ENCODE measurements at places on chromosomes 6 and 20. TPM values are rescaled to one million over a fixed set of nuclear protein-coding genes. Genes with fewer than 3 reads are reported as not detected.
A peak's percentile ranks its signal among the peaks of the same experiment; 100 is the strongest.

Gene RBBP9
- 9.1 TPM for polyA plus RNA-seq

Gene CYP24A1
- polyA plus RNA-seq, result not detected

DNA sequence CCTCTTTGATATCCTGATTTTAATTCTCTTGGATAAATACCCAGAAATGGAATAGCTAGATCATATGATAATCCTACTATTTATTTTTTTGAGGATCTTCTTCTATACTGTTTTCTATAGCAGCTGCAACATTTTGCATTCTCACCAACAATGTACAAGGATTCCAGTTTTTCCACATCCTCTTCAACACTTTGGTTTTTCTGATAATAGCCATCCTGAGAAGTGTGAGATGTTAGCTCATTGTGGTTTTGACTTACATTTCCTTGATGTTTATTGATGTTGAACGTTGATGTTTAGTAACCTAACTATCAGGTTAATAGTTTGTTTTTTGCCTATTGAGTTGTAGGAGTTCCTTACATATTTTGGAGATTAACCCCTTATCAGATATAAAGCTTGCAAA, 217.3 kb downstream of the LRFN2 start:
- H3K36me3 ChIP-seq, result no peaks in the 10 kb centered on the region
- H3K27me3 ChIP-seq, result no peaks in the 10 kb centered on the region
- H3K27ac ChIP-seq, result no peak overlapping the region
- no peak for DNase-seq

DNA sequence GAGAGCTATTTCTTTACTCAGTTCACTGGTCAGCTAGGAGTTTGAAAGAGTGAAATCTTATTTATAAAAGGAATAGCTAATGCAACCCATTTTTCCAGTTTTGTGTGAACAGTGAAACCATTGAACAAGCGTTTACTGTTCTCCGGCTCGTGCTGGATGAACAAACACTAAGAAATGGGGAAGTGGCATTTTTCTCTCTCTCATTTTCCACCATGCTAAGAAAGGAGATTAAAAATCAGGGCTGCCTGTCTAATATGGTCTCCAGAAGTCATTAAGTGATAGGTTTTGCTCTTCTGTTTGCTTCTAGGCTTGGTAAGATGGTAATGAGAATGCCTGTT, 774 bp upstream of the SFT2D1 start:
- H3K4me3 ChIP-seq, result peak overlapping the region; percentile 99
- H3K4me1 ChIP-seq, result peaks cover 13% of the 10 kb centered on the region
- H3K27me3 ChIP-seq, result peaks cover 4% of the 10 kb centered on the region
- no peak for DNase-seq
- H3K36me3 ChIP-seq, result no peaks in the 10 kb centered on the region

DNA sequence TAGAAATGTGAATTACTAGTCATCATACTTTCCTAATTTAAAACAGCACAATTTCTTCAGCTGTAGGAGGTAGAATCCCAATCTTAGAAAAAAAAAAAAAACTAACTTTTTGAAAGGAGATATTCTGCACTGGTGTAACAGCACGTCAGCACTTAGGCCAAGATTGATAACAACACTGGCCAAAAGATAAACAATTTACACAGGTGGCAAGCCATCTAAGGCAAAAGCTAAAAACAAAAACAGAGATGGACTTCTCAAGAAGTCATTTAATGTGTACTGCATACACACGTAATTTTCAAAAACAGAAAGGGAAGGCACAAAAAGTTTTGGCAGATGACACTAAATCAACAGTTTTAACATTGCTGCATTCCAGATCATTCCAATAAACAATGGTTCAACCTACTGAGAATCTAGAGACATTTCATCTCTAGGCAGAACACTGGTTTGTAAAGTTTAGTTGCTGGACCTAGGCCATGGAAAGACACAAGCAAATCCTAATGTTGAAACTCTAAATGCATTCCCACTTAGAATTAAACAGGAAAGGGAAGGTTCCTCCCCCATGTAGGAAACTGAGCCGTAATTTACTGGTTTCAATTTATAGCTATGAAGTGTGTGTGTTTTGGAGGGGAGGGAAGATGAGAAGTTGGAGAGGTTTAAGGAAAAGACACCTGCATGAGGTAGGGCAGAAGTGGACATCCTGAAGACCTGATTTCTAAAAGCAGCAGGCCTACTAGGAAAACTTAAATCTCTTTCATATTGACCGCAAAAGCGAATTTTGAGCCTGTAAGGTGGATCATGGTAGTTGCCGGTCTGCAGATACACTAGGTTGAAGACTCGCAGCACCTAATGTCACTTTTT, 1.3 kb downstream of the GCLC start:
- H3K4me1 ChIP-seq, result peaks cover 24% of the 10 kb centered on the region
- H3K27ac ChIP-seq, result peak overlapping the region; percentile 53
- H3K4me3 ChIP-seq, result peak overlapping the region; percentile 73
- peak; percentile 43 for DNase-seq

- peak within 1 kb of the TSS; percentile 56 for H3K27ac ChIP-seq
- no peaks in the 10 kb centered on the region for H3K27me3 ChIP-seq
- DNase-seq, result peak; percentile 67
- H3K4me3 ChIP-seq, result peak within 1 kb of the TSS; percentile 93
- peaks cover 8% of the 10 kb centered on the region for H3K4me1 ChIP-seq
These were observed at the start of gene AKAP7 for GRCh38 chr6:131135244-131136020. TSS of gene AKAP7 (plus strand) at chr6:131135467. CDS start at chr6:131135764, 297 bp downstream.

- H3K36me3 ChIP-seq, result no peaks in the 10 kb centered on the region
- H3K4me1 ChIP-seq, result no peaks in the 10 kb centered on the region
- DNase-seq, result no peak
- H3K27me3 ChIP-seq, result peaks cover 4% of the 10 kb centered on the region
These were observed 26.3 kb upstream of the ZNF318 start for GRCh38 chr6:43395776-43396175.

DNA sequence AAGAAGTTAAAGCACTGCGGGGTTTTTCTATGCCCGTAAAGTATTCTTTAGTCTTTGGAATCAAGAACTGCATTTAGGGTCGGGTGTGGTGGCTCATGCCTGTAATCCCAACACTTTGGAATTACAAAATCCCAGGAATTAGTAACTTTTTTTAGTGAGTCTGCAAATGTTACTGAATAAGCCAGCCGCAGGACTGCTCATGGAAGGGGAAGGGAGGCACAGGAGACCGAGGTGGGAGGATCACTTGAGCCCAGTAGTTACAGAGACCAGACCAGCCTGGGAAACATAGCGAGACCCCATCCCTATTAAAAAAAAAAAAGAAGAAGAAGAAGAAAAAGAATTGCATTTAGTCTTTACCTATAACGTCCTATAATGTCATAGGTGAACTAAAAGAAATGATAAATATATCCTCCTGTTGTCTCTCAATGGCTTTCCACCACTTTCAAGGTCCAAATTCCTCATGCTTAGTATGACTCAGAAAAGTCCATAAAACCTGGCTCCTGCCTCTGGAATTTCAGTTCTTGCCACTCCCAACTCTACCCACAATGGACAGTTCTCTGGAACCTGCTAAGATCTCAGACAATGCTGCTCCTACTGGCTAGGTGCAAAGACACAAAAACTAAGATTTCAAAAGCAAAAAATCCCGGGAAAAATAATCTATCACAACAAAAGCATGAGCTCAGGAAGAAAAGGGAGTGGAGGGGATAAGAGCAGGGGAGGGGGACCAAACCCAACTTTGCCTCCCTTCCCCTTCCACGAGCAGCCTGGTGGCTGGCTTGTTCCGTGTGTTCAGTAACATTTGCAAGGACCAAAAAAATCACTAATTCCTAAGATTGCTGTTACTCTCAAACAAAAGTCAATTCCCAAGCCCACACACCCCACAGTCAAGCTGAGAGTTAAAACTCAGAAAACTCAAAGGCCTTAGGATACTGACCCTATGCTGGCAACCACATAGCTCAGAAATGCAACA, 39.0 kb downstream of the B4GALT5 start:
- H3K4me3 ChIP-seq, result no peak overlapping the region
- H3K27ac ChIP-seq, result no peak overlapping the region
- no peak for DNase-seq
- peaks cover 17% of the 10 kb centered on the region for H3K4me1 ChIP-seq

- no peak overlapping the region for H3K27ac ChIP-seq
- DNase-seq, result no peak
- no peak overlapping the region for H3K4me3 ChIP-seq
- no peaks in the 10 kb centered on the region for H3K27me3 ChIP-seq
These were observed 6.5 kb downstream of the BMP5 start for GRCh38 chr6:55868771-55869479.

- no peak overlapping the region for H3K27ac ChIP-seq
- no peak for DNase-seq
- peaks cover 7% of the 10 kb centered on the region for H3K4me1 ChIP-seq
- no peak overlapping the region for H3K4me3 ChIP-seq
- peaks cover 16% of the 10 kb centered on the region for H3K36me3 ChIP-seq
These were observed 84.8 kb downstream of the ADGRG6 start for GRCh38 chr6:142386657-142387056.

GRCh38 chr6:44675449-44675848, 287.9 kb downstream of the CDC5L start:
- no peaks in the 10 kb centered on the region for H3K36me3 ChIP-seq
- DNase-seq, result no peak
- H3K27ac ChIP-seq, result no peak overlapping the region
- H3K4me1 ChIP-seq, result no peaks in the 10 kb centered on the region

DNA sequence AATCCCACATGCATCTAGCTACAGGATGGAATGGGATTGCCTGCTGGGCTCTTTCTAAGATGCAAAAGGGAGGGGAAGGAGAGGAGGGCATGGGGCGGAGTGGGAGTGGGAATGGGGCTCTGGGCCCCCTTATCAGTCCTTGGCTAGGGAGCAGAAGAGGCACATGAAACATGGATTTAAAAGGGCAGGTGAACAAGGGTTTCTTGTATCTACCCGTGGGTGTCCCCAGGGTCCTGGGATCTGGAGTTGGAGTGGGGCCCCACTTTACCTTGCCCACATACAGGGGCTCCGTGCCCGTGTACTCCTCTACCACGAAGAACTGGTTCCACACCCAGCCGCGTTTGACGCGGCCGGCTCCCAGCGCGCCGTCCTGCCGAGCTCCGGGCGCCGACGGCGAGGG, 57.5 kb downstream of the CDH22 start:
- no peak for DNase-seq
- H3K4me3 ChIP-seq, result no peak overlapping the region
- H3K36me3 ChIP-seq, result no peaks in the 10 kb centered on the region
- H3K4me1 ChIP-seq, result peaks cover 3% of the 10 kb centered on the region
- no peak overlapping the region for H3K27ac ChIP-seq

DNA sequence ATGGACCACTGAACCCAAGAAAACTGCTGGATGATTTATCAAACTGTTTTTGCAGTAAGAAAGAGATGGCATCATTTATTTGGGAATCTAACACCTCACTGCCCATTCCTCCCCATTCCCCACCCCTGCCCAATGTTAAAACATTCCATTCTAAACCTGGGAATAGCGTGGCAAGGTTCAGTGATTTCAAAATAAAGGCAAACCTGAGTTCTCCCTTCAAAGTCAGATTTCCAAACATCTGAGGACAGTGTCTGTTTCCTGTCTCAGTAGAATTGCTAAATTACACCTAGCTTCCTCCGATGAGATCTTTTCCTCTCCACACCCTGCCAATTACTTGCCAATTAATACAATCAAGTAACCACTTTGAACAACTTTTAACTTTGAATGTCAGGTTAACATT, 127.4 kb upstream of the ARMC2 start:
- DNase-seq, result no peak
- no peaks in the 10 kb centered on the region for H3K4me1 ChIP-seq
- no peaks in the 10 kb centered on the region for H3K27me3 ChIP-seq
- no peaks in the 10 kb centered on the region for H3K36me3 ChIP-seq
- no peak overlapping the region for H3K4me3 ChIP-seq

DNA sequence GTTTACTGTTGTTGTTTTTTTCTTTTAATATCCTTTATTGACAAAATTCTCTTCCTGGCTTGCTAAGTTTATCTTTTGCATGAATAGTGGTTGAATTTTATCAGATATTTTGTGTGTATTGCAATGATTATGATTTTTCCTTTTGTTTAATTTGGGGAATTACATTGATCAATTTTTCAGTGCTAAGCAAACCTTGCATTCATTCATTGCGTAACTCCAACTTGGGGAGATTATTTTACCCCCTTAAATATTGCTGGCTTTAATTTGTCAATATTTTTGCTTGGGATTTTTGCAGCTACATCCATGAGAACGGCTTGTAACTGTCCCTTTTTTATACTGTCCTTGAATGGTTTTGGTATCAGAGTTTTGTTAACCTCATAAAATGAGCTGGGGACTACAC, 63.4 kb downstream of the SERAC1 start:
- H3K27ac ChIP-seq, result no peak overlapping the region
- H3K27me3 ChIP-seq, result no peaks in the 10 kb centered on the region
- no peaks in the 10 kb centered on the region for H3K36me3 ChIP-seq

DNA sequence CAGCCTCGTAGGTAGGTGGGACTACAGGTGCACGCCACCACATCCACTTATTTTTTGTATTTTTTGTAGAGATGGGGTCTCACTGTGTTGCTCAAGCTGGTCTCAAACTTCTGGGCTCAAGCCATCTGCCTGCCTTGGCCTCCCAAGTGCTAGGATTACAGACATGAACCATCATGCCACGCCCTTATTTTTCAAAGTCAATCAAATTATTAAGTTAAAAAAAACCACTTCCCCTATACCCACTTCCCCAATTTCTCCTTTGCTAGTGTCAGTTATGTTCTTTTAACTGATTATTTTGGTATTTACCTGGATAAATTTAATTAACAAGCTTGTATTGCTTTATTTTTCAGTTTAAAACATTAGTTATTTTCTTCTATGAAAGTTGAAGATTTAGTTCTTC, 49.6 kb downstream of the RIOK1 start:
- no peaks in the 10 kb centered on the region for H3K27me3 ChIP-seq
- DNase-seq, result no peak
- no peak overlapping the region for H3K27ac ChIP-seq
- no peaks in the 10 kb centered on the region for H3K4me1 ChIP-seq
- H3K4me3 ChIP-seq, result no peak overlapping the region

DNA sequence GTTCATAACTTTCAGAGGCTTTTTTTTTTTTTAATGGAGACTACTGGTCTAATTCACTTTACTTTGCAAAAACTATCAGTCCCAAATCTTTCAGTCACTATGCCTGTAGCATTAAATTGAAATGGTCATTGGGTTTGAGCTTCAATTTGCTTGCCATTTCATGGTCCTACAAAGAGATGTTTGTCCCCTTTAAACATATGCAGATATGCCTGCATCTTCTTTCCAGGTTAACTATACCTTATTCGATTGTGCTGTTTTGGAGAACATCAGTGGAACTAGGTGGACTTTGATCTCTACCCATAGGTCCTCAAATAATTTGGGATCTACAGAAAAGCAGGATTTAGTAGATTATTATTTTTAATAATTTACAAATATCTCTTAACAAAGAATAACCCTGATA, 4.6 kb downstream of the POU3F2 start:
- H3K4me1 ChIP-seq, result no peaks in the 10 kb centered on the region
- peaks cover 95% of the 10 kb centered on the region for H3K27me3 ChIP-seq
- no peak for DNase-seq
- no peaks in the 10 kb centered on the region for H3K36me3 ChIP-seq
